ENCODE measurements at places on chromosomes 12 and 14.
A peak's percentile ranks its signal among the peaks of the same experiment; 100 is the strongest.

GRCh38 chr12:99389751-99390150, 257.8 kb upstream of the GARIN6 start:
- DNase-seq: no peak

DNA sequence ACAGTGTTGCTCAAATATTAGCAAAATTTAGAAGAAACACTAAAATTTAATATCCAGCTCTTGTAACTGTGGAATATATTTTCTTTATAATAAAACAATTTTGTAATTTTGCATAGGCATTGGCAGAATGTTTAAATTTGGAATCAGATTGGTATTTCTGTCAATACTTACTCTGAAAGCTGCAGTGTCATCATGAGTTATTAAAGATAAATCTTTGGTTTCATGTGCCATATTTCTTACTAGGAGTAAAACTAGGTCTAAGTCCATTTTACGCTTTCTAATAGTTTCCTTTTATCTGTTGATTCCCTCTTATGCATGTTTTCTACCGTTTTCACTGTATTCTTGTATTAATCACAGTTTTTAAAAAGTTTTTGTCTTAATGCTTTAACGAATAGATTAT, 49.7 kb downstream of the CCDC91 start:
- peak; percentile 44 for DNase-seq

DNA sequence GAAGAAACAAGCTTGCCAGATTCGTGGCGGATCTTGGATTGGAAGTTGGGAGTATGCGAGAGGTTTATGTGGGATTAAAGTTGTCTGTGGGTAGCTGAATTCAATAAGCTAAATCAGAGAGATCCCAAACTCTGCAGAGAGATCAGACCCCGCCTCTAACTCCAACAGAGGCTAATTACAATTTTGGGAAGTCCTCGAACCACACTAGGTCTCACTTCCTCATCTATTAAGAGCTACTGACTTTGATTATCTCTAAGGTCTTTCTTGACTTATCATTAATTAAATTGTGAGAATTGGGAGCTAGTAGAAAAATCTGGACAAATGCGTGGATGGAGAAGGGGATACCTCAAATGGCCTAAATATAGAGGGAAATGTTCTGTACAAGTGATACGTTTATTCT, 9.1 kb downstream of the NTF3 start:
- DNase-seq: no peak

DNA sequence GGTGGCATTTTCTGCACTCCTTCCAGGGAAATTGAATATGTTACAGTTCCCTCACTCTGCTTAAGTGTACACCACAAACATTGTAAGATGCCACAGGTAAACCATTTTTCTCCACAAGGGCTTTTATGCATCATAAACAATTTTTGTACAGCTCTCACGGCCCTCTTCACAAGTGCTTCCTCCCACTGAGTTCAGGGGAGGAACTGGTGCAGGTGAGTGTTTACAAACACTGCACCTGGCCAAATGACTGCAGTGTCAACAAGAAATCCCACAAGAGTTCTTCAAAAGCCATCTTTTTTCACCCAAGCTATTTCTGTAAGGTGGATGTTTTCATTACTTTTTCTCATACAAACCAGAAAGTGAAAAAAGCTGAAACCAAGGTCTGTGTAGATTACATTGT, 973.2 kb downstream of the AACS start:
- DNase-seq: no peak

- DNase-seq: no peak
Measured at GRCh38 chr14:92603309-92604242, 90.0 kb downstream of the RIN3 start.

- no peak for DNase-seq
Measured at GRCh38 chr12:26929590-26929989, 8.2 kb downstream of the INTS13 start.

DNA sequence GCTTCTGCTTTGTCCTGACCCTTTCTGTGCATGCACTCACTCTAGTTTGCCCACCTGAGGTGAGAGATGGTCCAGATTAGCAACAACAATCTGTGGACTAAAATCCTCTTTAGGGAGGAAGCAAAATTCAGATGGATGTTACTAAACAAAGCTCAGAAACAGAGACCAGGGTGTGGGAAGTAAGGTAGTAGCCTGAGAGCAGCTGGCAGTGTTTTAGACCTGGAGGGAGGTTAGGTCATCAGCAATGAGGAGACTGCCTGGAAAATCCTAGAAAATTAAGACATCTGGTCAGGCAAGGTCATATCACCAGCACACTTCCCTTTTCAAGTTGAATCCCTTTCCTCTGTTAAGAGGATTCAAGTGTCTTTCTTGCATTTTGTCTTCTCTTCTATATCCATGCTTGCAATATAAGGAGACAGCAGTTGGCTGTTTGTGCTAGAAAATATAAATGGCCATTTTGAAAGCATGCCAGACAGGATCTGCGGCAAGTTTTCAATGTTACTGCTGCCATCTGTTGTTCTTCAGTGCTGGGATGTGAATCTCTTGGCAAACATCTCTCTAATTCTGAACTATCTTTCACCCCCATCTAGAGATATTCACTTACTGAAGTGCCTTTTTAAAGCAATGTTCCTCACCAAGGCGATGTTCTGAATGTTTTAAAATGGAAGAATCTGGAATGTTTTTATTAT, 266.4 kb downstream of the NAV3 start:
- no peak for DNase-seq

DNA sequence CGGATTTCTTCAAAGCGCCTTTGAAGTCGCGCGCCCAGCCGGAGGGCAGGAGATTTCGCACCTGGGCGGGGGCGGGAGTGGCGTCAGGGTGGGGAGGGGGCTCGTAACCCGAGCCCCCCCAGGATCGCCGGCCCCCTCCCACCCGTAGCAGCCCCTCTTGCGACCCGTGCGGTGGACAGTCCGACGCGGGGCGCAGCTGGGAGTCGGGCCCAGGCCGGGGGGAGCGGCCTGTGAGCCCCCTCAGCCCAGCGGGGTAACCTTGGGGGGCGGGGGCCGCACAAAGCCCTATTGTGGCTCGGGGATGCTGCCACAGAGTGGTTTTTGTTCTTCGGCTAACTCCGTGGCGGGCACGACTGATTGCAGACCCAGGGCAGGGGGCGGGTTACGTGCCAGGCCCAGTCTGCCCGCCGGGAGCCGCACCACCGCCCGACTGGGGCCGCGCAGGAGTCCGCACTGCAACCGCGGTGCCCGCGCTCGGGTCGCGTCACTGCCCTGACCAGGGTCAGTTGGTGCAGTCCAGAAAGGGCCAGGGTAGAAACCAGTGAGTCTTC, 4.2 kb upstream of the AAAS start:
- DNase-seq: no peak

DNA sequence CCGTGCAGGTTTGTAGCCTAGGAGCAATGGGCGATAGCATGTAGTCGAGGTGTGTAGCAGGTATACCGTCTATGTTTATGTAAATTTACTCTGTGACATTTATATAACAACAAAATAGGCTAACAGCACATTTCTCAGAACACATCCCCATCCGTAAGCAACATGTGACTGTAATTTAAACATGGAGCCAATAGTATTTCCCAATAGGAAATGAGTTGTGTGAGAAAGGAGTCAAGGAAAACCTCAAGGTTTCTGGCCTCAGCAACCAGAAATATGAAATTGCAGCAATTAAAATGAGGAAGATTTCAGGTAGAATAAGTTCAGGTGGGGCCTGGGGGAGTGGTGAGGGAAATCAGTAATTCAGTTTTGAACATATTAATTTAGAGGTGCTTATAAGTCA, 136.0 kb downstream of the MSRB3 start:
- DNase-seq: no peak

DNA sequence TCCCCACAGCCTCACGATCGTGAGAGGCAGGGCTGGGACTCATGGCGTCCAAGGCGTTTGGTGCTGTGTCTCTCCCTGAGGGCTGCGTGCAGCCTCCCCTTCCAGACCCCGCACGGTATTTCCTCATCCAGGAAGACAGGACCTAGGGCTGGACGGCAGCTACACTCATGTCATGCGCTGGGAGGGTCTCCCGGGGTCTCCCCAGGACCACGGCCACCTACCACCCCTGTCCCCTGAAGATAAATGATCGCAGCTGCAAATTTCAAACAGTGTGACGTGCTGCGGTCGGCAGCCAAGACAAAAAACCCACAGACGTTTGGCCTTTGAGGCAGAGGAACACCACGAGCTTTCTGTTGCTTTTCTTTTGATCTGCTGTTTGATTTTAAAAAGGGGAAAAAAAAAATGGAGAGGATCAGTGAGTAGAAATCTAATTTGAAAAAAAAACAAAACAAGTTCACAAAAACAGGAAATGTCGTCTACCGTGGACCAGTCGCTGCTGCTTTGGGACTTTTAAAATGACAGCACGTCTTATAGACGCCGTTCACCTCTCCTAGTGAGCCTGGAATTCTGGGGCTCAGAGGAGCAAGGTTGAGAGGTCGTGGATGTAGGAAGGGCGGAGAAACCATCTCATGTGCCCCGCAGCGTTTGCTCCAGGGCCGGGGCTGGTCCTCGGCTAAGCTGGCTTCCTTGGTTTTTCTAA, 237.6 kb downstream of the SLC41A2 start:
- DNase-seq: no peak

DNA sequence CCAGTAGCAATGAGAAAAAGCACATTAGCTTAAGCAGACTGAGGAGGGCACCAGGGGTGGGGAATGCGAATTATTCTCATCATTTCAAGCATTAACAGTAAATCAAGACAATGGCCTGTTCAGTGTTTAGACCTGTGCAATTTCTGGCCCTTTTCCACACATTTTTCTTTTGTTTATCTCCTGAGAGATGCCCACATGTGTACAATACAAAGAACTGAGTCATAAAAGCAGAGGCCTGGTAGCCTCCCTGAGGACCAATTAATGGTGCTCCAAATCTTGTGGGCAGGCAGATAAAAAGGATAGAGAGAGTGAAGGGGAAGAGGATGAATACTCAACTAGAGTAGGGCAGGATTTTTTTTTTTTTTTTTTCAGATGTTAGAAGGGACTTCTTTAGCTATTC, 480.8 kb downstream of the RERGL start:
- no peak for DNase-seq

DNA sequence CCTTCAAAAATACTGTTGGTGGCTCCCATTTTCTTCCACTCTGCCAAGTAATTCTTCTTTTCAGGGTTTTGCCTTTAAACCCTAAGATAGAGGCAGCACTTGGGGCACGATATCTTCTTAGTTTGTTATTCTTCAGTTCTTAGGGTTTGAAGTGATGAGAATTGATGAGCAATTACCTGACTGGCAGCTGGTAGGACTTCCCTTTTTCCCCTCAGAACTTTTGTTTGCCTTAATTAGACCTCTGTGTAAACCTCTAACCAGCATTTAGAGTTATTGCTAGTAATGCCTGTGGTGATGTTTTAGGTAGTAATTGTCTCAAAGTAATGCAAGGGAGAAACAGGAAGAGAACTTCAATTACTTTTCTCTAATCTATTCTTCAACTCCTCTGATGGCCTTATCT, 683.5 kb downstream of the RPL10L start:
- DNase-seq: no peak

DNA sequence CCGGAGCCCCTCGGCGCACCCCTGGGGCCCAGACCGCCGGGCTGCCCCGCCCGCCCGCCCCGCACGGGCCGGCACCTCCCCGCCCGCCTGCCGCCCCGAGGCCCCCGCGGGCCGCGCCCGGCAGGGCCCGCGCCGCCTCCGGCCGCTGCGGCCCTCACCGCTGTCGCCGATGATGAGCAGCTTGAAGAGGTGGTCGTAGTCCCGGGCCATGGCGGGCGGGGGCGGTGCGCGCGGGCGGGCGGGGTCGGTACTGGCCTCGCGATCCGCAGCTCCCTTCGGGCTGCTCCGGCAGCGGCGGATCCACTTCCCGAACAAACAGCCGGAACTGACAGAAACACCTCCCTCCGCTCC, at the start of gene RAB35:
RAB35 (minus strand) TSS at position 313 of the 351 bp plus-strand sequence; CDS start at position 210, 103 bp downstream.
- DNase-seq: no peak

GRCh38 chr14:68404652-68405183, 388.1 kb downstream of the ZFP36L1 start:
- no peak for DNase-seq

- DNase-seq: peak; percentile 7
Measured at GRCh38 chr12:111841236-111841749, 735 bp upstream of the MAPKAPK5 start.

GRCh38 chr14:76727384-76727783, 33.9 kb upstream of the VASH1 start:
- no peak for DNase-seq

DNA sequence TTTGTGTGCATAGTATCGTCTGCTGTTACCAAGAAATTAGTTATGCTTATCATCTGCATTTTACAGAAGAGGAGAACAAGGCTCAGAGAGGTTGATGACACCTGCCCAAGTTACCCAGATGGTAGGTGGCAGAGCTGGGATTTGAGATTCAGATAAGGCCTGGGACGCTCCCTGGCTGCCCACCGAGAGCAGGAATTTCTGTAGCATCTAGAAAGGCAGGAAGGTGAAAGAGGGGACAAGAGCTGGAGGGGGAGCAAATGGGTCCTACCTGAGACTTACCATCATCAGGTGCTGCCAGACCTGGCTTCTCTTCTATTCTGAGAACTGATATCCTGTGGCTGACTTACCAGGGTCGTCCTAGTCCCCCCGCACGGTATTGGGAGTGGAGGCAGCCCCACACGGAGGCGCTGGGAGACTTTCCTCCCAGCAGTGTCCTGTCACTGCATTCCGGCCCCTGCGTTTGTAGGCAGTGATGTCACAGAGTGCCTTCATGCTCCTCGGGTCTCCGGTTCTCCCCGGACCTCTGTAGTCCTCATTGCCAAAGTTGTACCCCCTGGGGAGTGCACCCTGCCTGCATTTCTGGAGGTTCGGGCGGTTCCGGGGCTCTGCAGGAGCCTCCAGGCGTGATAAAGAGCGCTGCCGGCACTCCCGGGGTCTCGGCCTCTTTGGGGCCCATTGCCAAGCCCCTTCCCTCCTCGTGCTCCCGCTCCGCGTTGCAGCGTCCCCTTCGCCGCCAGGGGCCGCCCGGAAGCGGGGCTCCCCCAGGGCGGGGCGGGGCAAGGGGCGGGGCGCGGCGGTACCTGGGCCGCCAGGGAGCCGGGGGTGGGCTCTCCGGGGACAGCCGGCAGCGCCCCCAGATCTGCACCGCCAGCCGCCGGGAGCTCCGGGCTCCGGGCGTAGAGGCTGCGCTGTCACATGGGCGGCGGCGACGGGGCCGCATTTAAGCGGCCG, at the start of gene CABP1:
CABP1 (plus strand) TSS at position 856 of the 951 bp plus-strand sequence; CDS start at position 916, 60 bp downstream.
- DNase-seq: no peak

GRCh38 chr12:46608431-46609272, 217.1 kb downstream of the SLC38A4 start:
- no peak for DNase-seq

DNA sequence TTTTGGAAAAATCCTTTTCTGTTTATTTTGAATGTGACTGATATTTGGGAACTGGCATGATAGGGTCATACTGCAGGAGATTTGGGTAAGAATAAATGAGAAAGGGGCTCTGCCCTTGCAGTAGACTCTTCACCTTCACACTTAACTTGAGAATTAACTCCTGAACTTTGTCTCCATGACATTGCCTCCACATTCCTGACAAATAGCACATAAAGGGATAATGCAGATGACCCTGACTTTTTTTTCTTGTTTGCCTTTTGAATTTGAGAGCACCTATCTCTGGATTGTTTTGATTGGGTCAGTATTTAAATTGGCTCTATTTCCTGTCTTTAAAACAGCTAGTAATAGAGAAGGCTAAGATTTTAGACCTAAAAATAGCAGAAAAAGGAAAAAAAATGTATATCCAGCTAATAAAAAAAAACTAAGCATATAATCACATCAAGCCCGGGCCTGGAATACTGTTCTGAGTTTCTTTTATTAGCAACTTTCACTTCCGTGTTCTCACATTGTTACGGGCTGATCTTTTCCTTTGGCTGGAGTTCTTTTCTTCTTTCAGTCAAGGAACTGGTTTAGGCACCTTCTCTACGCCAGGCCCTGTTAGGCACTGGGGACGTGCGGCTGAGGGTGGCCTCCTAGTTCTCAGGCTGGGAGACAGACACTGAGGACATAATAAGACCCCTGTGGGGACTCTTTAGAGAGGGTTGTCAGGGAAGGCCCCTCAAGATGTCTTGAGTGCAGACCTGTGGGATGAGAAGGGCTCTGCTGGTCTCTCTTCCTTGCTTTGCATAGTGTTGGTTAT, 53.1 kb upstream of the GNPNAT1 start:
- no peak for DNase-seq
